ENCODE measurements at places on chromosomes 1 and 21.
A peak's percentile ranks its signal among the peaks of the same experiment; 100 is the strongest.

GRCh38 chr1:210587566-210587965 is 258.9 kb downstream of the HHAT start:
- peak; percentile 87 for DNase-seq

DNA sequence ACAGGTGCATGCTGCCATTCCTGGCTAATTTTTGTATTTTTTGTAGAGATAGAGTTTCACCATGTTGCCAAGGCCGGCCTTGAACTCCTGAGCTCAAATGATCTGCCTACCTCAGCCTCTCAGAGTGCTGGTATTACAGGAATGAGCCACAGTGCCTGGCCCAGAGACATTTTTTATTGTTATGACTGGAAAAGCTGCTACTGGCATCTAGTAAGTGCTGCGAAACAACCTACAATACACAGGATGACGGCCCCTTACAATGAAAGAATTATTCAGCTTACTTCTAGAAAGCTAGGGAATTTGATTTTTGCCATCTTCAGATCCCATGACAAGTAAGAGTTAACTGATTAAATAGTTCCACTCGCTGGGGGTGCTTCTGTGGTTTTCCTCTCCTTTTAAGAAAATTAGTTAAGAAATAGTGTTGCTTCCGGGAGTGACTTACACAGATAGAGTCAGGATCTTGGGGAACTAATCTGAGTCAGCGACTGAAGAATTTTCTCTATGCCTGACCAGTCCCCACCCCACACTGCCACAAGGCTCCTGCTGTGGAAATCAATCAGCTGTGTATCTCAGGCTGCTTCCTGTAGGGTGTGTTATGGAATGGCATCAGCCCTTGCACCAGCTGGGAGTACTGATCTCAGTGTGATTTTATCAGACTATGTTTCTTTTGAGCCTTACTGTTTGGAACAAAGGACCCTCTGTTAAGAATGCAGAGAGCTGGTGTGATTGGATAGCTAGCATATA is 93.0 kb upstream of the BMP8A start:
- DNase-seq: peak; percentile 99

DNA sequence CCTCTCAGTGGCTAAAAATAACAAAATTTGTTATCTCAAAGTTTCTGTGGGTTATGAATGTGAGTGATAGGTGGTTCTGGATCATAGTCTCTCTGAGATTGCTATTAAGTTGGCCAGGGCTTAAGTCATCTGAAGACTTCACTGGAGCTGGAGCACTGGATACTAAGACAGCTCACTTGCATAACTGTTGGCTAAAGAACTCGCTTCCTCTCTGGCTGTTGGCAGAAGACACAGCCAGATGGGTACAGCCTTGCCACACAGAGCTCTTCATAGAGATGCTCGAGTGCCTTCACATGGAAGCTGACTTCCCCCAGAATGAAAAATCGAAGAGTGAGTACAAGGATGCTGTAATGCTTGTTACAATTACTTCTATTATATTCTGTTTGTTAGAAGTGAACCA is 333.8 kb downstream of the ZP4 start:
- DNase-seq: no peak

DNA sequence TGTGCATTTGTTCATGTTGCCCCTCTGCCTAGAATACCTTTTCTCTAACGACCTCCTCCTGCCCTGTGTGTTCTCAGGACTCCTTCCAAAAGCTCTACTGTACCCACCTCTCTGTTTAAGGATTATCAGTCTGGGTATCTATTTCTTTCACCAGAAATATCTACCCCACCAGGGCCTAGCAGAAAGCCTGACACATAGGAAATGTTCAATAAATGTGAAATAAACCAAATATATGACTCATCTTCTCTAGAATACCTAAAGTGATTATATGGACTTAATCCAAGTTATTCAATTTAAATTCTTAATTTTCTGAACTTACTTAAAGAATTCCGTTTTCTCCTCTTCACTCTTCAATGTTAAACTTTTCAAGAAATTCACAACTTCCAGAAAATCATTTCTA is 27.1 kb downstream of the SCYL3 start:
- no peak for DNase-seq

- no peak for DNase-seq
These were observed 38.5 kb downstream of the ZBTB18 start for GRCh38 chr1:244089561-244089960.

- DNase-seq: no peak
These were observed 41.2 kb downstream of the GJA5 start for GRCh38 chr1:147719029-147719698.

DNA sequence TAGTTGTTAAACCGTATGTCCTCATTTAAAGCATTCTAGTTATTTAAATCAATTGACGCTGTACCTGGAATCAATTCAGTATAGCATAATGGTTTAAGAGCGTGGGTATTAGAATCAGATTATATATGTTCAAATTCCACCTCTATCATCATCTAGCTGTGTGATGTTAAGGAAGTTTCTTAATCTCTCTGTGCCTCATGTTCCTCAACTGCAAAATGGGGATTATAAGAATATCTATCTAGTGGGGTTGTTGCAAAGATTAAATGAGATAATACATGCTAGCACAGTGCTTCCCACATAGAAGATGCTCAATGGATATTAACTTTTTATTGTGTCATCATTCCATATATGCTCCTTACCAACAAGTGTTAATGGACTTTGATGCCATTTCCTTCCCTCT is 16.0 kb downstream of the MIXL1 start:
- DNase-seq: no peak

DNA sequence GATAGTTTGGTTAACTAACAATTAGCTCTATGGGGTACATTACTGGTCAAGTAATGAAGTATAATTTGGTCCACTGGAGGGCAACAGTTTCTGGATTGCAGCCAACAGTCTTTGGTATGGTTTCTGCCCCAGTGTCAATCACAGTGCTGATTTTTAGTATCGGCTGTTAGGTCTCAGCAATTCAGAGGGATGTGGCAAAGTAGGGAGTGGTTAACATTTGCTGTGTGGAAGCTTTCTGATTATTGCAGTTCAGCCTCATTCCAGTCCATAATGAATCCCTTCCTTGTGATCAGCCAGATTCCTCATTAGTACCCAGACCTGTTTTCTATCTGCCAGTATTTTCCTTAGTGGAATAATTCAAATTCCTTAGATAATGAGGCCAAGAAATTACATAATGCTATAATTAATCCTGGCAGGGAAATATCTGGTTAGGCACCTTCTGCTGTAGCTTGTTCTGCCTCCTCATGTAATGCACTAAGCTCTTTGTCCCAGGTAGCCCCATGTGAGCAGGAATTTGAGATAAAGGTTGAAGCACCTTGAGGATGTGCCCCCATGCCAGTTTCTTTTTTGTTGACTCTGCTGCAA is 14.0 kb downstream of the F3 start:
- peak; percentile 48 for DNase-seq

DNA sequence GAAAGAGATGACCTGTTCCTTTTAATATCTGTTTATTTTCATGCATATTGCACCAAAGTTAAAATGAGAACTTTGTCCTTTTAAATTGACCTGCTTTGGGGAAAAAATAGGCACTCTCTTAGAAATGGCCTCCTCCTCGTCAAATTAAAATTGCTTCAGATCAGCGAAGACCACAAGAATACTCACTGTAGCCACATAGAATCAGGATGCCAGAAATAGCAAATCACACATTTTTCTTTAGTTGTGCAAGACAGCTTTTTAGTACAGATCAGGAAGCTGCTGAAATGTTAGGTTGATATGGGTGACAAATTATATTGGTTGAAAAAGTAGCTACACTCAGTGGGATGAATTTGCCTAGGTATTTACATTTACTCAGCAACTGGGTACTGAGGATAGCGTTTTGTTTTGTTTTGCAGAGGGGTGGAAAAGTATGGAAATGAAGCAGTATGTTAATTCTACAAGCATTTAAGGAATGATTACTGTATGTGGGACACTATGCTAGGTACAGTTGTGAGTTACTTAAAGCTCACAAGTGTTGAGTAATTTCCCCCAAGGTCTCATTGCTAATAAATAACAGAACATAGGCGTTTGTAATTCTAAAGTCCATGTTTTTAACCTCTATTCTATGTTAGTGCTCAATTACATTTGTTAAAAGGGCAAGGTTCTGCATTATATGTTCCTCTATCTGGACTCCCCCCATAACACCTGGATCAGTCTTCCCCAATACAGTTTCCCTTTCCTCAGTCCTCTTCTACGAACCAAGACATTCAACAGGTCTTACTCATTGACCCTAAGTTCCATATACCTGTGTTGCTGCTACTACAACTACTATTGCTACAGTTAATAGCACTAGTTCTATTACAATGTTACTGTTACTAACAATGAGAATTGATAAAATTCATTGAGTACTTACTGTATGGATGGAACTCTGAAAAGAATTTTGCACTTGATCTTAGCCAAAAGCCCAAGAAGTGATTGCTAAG is 99.4 kb upstream of the S1PR1 start:
- DNase-seq: peak; percentile 85

DNA sequence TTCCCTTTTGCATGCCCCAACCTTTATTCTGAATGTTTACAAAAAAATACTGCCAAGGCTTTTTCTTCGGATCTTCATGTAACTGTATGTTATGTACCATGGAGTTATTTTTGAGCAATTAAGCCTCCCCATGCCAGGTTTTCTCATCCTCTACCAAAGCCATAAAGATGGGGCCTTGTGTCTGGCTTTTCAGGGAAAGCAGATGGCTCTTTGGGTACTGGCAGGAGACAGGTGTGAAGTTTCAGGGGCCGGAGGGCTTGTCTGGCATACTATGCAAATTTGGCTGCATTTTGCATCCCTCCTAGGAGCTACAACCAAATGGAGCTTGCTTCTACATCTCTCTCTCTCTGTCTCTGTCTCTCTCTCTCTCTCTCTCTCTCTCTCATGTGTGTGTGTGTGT is 28.1 kb upstream of the PLXNA2 start:
- no peak for DNase-seq

- no peak for DNase-seq
These were observed 62.7 kb upstream of the LRRC8D start for GRCh38 chr1:89758156-89758555.

DNA sequence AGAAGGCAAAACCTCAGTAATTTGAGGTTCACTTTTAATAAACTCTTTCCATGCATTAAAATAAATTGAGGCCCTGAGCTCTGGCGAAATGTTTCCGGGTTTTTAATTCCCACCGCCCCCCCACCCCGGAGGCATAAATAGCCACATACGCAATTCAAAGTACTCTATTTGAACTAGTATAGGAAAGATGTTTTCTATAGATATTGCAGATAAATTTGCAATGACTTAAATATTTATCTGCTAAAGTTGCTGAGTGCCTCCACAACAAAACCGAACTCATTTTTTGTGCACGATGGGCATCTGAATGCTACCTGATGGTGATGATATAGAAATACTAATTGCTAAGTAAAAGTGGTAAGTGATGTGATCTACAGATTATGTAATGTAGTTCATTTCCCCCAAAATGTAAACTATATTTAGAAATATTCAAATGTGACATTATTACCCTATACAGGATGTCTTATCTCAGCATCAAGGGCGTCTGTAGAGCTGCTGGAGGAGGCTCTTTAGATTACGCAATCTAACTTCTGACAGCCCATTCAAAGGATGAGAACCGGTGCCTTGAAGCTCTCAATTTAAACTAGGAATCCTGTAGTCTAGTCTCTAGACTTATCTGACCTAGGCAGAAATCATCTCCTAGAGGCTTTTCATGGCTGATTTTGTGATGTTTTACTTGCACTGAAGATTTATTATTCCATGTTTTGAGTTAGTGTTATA is 8.5 kb downstream of the IRF2BP2 start:
- peak; percentile 72 for DNase-seq

- peak; percentile 36 for DNase-seq
These were observed 44.4 kb downstream of the ATP2B4 start for GRCh38 chr1:203671047-203671446.

DNA sequence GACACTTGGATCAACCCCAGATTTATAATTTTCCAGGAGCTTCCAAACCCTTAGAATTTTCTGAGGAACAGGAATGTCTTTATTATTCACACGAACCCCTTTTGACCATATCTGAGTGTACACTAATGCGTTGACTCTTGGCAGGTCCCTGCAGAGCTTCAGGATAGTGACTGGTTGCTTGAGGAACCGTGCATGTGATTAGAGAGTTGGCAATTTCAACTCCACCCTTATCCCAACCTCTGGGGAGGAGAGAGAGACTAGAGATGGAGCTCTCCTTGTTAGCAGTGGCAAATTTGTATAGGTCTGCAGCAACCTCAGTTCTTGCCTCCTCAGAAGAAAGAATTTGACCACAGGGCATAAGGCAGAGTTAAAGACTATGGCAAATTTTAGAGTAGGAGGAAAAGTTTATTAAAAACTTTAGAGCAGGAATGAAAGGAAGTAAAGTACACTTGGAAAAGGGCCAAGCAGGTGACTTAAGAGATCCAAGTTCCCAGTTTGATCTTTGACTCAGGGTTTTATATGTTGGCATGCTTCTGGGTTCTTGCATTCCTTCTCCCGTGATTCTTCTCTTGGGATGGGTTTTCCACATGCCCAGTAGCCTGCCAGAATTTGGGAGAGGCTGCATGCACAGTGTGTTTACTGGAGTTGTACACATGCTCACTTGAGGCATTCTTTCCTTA is 93.8 kb upstream of the ETV3 start:
- DNase-seq: no peak

- DNase-seq: peak; percentile 3
These were observed 90.1 kb downstream of the PKN2 start for GRCh38 chr1:88774151-88774556.

GRCh38 chr1:119115311-119115710 is 25.1 kb downstream of the WARS2 start:
- DNase-seq: no peak

- peak; percentile 3 for DNase-seq
These were observed 31.7 kb upstream of the ITLN1 start for GRCh38 chr1:160916666-160917065.

- DNase-seq: no peak
These were observed 19.2 kb downstream of the CD1D start for GRCh38 chr1:158199849-158200248.

- no peak for DNase-seq
These were observed 470.3 kb upstream of the NCAM2 start for GRCh38 chr21:20527731-20528460.

DNA sequence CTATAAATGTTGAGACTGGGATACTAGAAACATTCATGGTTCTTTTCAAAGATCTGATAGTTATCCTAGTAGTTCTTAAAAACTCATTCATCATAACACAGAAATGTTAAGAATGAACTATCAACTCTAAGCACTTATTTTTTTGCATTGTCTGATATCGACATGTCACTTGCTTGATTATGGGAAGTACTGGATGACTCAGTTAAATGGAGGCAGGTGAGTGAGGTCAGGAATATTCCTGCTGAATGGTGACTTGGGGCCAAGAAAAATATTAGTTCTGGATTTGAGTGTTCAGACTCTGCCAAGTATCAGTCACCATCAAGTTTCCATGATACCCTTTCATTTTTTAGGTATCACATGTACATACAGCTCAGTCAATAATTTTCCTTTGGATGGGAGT is 63.6 kb downstream of the NEK7 start:
- peak; percentile 74 for DNase-seq

DNA sequence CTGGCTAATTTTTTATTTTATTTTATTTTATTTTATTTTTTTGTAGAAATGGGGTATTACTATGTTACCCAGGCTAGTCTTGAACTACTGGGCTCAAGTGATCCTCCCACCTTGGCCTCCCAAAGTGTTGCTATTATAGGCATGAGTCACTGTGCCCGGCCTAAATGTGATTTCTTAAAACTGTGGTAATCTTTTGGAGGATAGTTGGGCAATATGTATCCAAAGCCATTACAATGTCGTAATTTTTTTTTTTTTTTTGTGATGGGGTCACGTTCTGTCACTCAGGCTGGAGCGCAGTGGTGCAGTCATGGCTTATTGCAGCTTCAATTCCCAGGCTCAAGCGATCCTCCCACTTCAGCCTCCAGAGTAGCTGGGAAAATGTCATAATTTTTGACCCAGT is 14.2 kb downstream of the ETV3L start:
- peak; percentile 33 for DNase-seq

- DNase-seq: no peak
These were observed 60.7 kb upstream of the KIF26B start for GRCh38 chr1:245094092-245094491.

- no peak for DNase-seq
These were observed 201.6 kb upstream of the PTBP2 start for GRCh38 chr1:96519851-96520578.
